SJCRH30 (cell line): ENCODE measurements at places on chromosomes 2 and 18.

DNA sequence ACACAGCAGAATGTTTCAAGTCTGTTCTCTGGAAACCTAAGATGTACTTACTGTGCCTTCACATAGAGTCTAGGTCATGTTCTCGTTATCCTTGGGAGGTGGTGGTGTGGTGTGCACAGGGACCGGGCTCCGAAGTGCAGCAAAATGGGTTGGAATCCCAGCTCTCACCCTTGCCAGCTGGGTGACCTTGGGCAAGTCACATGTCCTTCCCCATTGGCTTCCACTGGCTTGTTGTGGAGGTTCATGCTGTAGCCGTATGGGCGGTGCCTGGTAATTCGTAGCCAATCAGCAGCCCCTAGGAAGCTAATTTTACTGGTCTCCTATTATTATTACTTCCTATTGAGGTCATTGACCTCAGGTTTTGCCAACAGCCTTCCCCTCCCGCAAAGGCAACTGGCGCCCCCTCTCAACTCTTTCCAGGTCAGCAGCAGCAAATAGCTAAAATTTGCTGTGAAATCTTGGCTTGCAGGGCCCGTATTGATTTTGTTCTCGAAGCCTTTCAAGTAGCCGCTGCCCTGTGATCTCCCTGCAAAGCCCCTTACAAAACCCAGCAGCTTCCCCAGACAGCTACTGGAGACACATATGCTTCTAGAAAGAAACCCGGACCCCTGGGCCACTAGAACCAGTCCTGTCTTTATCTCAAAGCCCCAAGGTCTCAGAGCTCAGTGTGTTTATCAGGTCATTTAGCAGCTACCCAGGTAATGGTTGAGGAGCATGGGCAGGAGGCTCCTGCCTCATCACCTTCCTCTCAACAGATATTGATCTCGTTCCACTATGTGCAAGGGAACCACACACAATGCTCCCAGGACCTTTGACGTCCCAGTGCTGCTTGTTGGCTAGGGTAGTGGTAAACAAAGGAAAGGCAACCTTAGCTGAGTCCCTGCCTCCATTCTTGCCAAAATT is 66.5 kb upstream of the SLC1A4 start:
- no peak overlapping the region for H3K4me3 ChIP-seq
- no peaks in the 10 kb centered on the region for H3K36me3 ChIP-seq
- no peaks in the 10 kb centered on the region for H3K4me1 ChIP-seq

- no peaks in the 10 kb centered on the region for H3K36me3 ChIP-seq
- H3K4me1 ChIP-seq: peaks cover 17% of the 10 kb centered on the region
- DNase-seq: no peak
These were observed 10.4 kb downstream of the CERKL start for GRCh38 chr2:181646415-181646987.

DNA sequence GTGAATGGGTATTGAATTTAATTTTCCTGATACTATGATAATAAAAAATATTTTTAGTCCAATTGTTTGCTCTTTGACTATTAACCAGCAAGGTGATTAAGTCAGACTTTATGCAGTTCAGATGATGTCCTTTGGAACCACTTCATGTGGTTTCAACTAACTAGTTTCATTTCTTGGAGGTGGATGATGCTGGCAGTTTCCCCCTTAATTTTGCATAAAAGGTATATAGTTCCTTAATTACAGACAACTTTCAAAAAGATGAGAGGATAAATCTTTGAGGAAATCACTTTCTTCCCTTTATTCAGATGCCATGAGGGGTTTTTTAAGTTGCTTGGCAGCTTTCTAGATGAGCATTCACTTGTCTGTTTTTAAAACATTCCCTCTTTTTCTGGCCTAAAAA is 223.1 kb downstream of the PHLPP1 start:
- H3K27me3 ChIP-seq: no peaks in the 10 kb centered on the region
- H3K4me1 ChIP-seq: no peaks in the 10 kb centered on the region
- no peak for DNase-seq
- no peak overlapping the region for H3K27ac ChIP-seq
- no peak overlapping the region for H3K4me3 ChIP-seq

- H3K27ac ChIP-seq: no peak overlapping the region
- no peak for DNase-seq
- H3K4me1 ChIP-seq: peaks cover 22% of the 10 kb centered on the region
- H3K27me3 ChIP-seq: no peaks in the 10 kb centered on the region
- no peak overlapping the region for H3K4me3 ChIP-seq
These were observed 29.6 kb downstream of the SERTAD2 start for GRCh38 chr2:64624108-64624610.

DNA sequence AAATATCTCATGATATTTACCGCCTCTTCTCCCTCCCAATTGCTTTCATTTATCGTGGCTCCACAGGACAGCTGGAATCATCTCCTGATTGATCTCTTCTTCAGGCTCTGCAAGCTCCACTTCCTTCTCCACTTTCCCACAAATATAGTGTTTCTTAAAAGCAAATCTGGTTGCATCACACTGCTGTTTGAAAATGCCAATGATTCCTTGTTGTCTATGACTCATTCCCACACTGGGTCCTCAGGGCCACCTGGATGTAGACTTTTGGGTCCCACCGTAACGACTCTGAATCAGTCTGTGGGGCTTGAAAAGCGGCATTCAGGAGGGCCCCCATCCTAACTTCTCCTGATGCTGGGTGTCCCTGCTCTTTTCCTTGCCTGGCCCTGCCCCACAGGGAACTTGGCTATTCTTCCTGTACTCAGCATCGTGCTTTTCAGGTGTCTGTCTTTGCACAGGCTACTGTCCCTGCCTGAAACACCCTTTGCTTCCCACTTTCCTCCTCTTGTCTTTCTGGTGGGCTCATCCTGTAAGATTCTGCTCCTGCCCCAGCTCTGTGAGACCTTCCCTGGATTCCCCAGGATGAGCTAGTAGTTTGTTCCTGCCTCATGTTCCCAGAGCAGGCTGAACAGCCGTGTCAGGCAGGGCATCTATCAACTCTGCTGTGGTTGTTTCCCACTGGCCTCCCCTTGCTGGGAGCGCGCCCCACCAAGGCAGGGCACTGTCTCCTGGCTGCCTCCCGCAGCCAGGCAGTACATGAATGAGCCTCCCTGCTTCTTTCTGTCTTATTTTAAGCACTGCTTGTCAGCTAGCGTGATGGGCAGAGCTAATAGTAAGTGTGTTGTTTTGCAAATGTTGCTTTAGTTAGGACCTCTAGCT is 111.9 kb downstream of the KCTD1 start:
- H3K36me3 ChIP-seq: no peaks in the 10 kb centered on the region
- H3K27ac ChIP-seq: no peak overlapping the region
- H3K27me3 ChIP-seq: no peaks in the 10 kb centered on the region
- DNase-seq: no peak

- no peak overlapping the region for H3K27ac ChIP-seq
- no peak overlapping the region for H3K4me3 ChIP-seq
- no peaks in the 10 kb centered on the region for H3K27me3 ChIP-seq
These were observed 73.8 kb downstream of the ZNF385B start for GRCh38 chr2:179787601-179788000.

- no peak for DNase-seq
- H3K27me3 ChIP-seq: no peaks in the 10 kb centered on the region
- no peaks in the 10 kb centered on the region for H3K36me3 ChIP-seq
- H3K4me1 ChIP-seq: no peaks in the 10 kb centered on the region
- H3K27ac ChIP-seq: no peak overlapping the region
These were observed 21.5 kb downstream of the KIAA2012 start for GRCh38 chr2:202094426-202094986.

GRCh38 chr2:204220896-204221295 is 284.3 kb downstream of the ICOS start:
- no peaks in the 10 kb centered on the region for H3K4me1 ChIP-seq
- H3K27me3 ChIP-seq: no peaks in the 10 kb centered on the region
- no peak overlapping the region for H3K4me3 ChIP-seq
- H3K36me3 ChIP-seq: no peaks in the 10 kb centered on the region
- H3K27ac ChIP-seq: no peak overlapping the region
- DNase-seq: no peak

- H3K27ac ChIP-seq: no peak overlapping the region
- H3K36me3 ChIP-seq: no peaks in the 10 kb centered on the region
These were observed 176.8 kb upstream of the ALKAL2 start for GRCh38 chr2:464562-465309.

GRCh38 chr2:235601960-235602704 is 108.3 kb downstream of the AGAP1 start:
- peaks cover 8% of the 10 kb centered on the region; the same call in 1 of the 2 replicates for H3K4me1 ChIP-seq
- H3K4me3 ChIP-seq: no peak overlapping the region
- H3K27me3 ChIP-seq: no peaks in the 10 kb centered on the region
- DNase-seq: no peak
- no peak overlapping the region for H3K27ac ChIP-seq

GRCh38 chr2:9228088-9228751 is 21.6 kb downstream of the ASAP2 start:
- H3K27ac ChIP-seq: no peak overlapping the region
- DNase-seq: no peak
- H3K27me3 ChIP-seq: no peaks in the 10 kb centered on the region
- H3K36me3 ChIP-seq: no peaks in the 10 kb centered on the region

GRCh38 chr2:132875193-132875592 is 205.2 kb upstream of the LYPD1 start:
- H3K4me3 ChIP-seq: no peak overlapping the region
- no peaks in the 10 kb centered on the region for H3K36me3 ChIP-seq
- no peak for DNase-seq

DNA sequence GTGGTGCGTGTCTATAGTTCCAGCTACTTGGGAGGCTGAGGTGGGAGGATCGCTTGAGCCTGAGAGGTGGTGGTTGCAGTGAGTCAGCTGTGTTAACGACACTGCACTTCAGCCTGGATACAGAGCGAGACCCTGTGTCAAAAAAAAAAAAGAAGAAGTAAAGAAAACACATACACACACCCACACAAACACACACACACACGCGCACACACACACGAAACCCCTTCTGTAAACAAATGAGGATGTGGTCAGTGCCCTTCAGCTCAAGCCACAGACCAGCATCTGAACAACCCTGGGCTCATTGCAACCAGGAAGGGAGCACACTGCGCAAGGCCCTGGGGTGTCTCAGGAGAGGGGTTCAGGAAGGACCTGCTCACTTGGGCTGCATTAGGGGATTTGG is 47.9 kb upstream of the KCNF1 start:
- H3K36me3 ChIP-seq: no peaks in the 10 kb centered on the region

DNA sequence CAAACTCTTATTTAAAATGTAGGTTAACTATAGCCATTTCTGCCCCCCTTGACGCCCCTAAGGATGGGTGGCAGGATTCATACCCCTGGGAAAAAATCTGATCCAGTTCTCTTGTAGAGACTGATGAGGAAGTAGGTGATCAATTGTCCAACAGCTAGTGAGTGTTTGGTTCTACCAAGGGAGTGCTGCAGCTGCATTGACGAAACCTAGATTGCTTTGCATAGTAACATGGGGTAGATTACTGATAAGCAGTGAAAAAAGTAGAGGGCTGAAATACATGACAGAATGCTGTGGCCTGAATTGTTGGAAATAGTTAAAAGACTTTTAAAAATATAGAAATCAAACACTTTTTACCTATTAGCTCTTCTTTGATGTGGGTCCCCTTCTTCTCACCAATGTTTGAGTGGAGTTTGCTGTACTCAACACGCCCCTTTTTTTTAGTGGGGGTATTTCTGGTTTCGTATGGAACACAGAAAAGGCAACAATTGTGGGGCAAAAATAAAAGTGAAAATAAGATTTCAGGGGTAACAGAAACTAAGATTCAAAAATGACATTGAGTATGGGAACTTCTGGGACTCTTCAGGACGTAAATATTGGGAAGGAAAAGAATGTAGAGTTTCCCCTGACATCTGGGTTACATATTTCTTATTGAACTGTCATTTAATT is 66.2 kb downstream of the MAIP1 start:
- no peak for DNase-seq
- H3K27me3 ChIP-seq: no peaks in the 10 kb centered on the region
- no peaks in the 10 kb centered on the region for H3K36me3 ChIP-seq
- H3K4me3 ChIP-seq: no peak overlapping the region
- peak overlapping the region; percentile 21 for H3K27ac ChIP-seq

DNA sequence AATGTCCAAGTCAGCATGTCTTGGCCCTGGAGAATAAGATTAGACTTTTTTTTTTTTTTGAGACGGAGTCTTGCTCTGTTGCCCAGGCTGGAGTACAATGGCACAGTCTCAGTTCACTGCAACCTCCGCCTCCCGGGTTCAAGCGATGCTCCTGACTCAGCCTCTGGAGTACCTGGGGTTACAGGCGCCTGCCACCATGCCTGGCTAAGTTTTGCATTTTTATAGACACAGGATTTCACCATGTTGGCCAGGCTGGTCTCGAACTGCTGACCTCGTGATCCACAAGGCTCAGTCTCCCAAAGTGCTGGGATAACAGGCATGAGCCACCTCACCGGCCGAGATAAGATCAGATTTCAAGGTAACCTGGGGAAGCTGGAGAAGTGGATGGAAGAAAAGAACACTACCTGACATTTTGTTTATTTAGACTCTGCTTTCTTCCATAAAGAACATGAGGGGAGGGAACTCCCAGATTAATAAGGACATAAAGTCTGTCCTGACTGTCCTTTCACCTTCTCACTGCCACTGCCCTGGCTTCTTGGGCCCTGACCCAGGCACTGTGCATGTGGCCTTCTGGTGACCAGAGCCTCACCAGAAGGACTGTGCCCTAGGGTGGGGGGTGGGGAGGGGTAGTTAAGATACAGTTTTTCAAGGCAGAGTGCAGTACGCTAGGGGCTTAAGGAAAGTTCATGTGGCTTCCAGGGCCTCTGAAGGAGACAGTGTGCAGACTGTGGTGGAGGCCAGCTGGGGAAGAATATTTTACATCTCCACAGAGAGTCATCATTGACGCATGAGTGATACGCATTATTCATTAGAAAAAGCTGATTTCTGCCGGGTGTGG is 4.8 kb upstream of the IMPA2 start:
- DNase-seq: no peak
- no peak overlapping the region for H3K4me3 ChIP-seq
- no peaks in the 10 kb centered on the region for H3K27me3 ChIP-seq
- no peaks in the 10 kb centered on the region for H3K36me3 ChIP-seq
- H3K27ac ChIP-seq: no peak overlapping the region

DNA sequence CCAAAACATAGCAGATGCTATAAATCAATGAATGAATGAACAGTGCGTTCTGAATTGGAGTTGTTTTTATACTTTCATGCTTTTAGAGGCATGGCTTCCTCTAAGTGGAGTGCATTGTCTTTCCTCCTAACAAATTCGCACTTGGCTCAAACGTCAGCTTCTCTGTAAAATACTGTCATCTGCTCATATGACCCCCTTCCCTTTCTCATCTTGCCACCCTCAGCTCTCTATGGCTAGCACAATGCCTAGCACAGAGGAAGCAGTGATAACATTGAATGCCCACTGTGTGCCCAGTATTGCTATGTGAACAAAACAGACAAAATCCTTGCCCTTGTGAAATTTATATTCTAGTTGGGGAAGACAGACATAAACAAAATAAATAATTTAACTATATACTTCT is 258.8 kb downstream of the MREG start:
- H3K4me1 ChIP-seq: peaks cover 13% of the 10 kb centered on the region; the same call in 1 of the 2 replicates
- H3K4me3 ChIP-seq: no peak overlapping the region
- DNase-seq: no peak
- no peaks in the 10 kb centered on the region for H3K36me3 ChIP-seq
- H3K27ac ChIP-seq: no peak overlapping the region
- no peaks in the 10 kb centered on the region for H3K27me3 ChIP-seq

GRCh38 chr2:200364620-200365019 is 58.1 kb downstream of the SPATS2L start:
- H3K4me3 ChIP-seq: no peak overlapping the region
- 0 out of 2 replicates have a peak overlapping the region, but pooled peaks have one; percentile 0 for H3K27ac ChIP-seq
- no peaks in the 10 kb centered on the region for H3K27me3 ChIP-seq
- peak; percentile 28 for DNase-seq
- H3K4me1 ChIP-seq: peaks cover 26% of the 10 kb centered on the region

GRCh38 chr2:60226943-60227342 is 326.5 kb downstream of the BCL11A start:
- H3K36me3 ChIP-seq: no peaks in the 10 kb centered on the region
- H3K4me3 ChIP-seq: no peak overlapping the region
- DNase-seq: no peak
- no peak overlapping the region for H3K27ac ChIP-seq
- no peaks in the 10 kb centered on the region for H3K27me3 ChIP-seq
